Suppressor macrophage (primary cell): ENCODE measurements at places on chromosomes 5 and 9.

GRCh38 chr9:110183208-110184145 lies 24.5 kb downstream of the C9orf152 start:
- DNase-seq: peak; percentile 82

- no peak for DNase-seq
These were observed 525.4 kb upstream of the TLE4 start for GRCh38 chr9:79046401-79046800.

DNA sequence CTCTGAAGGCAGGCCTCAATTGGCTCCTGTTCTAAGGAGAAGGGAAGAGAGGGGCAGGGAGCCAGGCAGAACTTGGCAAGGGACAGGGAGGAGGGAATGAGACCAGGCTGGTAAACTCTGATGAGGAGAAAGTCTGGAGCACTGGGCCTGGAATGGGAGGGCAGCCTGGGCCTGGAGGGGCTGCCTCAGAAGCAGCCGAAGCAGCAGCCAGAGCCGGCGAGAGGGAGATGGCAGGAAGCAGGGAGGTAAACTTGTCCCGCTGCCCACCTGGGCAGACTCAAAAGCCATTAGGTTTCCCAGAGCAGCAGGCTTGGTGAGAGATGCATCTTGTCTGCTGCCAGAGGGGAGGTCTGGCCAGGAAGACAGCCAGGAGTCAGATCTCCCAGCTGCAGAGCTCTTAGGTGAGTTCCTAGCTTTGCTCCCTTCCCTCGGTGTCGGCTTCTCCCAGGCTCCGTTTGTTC lies 37.0 kb upstream of the CRB2 start:
- no peak for DNase-seq

DNA sequence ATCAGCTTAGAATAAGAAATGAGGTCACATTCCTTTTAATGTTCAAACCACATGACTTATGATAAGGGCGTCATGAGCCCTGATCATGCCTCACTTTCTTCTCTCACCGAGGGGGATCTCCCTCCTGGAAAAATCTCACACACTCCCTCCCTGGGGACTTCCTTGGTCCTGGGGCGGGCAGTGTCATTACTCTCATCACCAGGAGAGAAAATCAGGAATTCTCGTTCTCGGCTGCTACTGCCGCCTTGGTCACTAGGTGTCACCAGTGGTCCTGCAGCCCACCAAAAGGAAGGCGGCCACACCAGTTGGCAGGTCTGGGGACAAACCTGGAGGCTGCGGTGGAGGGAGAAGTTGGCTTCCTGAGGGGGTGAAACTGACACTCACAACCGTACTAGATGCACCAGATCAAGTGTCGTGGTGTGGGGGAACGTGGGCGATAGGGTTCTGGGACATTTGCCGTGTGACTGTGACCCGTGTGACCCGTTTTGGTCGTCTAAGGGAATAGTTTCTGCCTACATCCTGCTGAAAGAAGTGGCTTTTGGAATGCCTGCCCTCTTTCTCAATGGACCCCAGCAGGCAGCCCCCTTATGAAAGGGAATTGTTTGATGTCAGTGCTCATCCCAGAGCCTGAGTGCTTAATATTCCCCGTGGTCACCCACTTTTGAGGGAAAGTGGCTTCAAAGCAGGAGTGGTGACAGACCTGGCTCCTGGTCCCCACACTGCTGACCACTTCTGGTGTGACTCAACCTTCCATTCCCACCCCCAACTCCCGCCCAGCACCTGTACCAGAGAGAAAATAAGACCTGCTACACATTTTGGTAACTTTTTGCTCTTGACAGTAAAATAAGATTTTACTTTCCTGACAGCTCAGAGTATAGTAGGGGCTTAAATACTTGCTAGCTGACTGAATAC lies 63.2 kb downstream of the ACER2 start:
- DNase-seq: peak; percentile 80

DNA sequence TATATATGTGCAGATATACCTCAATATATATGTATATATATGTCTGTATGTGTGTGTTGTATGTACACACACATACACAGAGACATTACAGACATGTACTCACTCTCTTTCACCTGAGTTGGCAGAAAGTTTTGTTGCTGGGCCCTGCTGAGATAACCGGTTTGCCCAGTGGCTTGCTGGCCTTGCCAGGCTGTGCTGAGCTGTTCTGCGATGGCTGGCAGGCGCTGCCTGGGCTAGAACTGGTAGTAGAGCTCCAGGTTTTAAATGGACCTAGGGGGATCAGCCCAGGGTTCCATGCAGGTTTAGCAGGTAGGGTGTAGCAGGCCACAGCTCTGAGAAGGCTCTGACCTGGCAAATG lies 394.3 kb downstream of the GADD45G start:
- no peak for DNase-seq

- DNase-seq: no peak
These were observed 106.3 kb upstream of the GPBP1 start for GRCh38 chr5:57067597-57067924.

GRCh38 chr5:81020478-81021167 lies 60.5 kb downstream of the RASGRF2 start:
- no peak for DNase-seq

- DNase-seq: no peak
These were observed 421.5 kb downstream of the KIAA0825 start for GRCh38 chr5:94196953-94197352.

- DNase-seq: no peak
These were observed 88.2 kb downstream of the PRRT1B start for GRCh38 chr9:131633491-131634031.

DNA sequence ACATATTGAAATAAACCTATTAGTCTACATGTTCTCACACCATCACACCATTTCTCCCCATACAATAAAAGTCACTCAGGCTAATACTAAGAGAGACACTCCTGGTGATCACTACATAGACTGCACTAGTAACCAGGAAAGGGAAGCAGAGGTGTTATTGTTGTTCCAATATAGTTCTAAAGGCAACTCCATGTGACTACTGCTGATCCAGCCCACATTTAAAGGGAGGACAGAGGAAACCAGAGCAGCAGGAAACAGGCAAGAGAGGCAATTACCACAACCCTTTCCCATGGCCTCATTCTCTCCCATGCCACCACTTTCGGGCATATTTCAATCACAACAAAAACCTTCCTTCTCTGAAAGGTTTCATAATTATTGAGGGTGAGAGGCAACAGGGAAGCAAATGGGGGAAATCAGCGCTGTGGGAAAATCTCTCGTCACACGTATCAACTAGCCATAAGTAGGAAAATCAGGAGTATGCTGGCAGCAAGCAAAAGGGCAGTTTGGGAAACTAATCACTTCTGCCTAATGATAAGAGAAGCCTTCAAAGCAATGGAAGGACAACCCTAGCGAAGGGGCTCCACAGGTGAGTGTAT lies 1.8 kb downstream of the UBAP2 start:
- peak; percentile 83 for DNase-seq

- no peak for DNase-seq
These were observed 195.0 kb downstream of the ADAMTSL1 start for GRCh38 chr9:18668944-18669343.

- no peak for DNase-seq
These were observed 67.2 kb downstream of the ANKRD31 start for GRCh38 chr5:75169516-75169915.

DNA sequence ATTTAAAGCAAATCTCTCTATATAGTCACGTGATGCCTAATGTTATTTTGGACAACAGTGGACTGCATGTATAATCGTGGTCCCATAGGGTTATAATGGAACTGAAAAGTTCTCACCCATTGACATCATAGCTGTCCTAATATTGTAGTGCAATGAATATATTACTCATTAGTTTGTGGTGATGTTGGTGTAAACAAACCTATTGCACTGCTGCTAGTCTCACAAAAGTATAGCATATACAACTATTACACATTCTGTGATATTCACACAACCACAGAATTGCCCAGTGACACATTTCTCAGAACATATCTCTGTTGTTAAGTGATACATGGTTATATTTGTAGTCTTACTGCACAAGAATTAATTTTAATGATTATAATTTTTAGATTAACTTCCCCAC lies 37.7 kb downstream of the IPO11 start:
- DNase-seq: no peak

GRCh38 chr9:82993856-82994605 lies 68.9 kb downstream of the RASEF start:
- no peak for DNase-seq

- no peak for DNase-seq
These were observed 38.8 kb upstream of the ZNF618 start for GRCh38 chr9:113837334-113837733.

DNA sequence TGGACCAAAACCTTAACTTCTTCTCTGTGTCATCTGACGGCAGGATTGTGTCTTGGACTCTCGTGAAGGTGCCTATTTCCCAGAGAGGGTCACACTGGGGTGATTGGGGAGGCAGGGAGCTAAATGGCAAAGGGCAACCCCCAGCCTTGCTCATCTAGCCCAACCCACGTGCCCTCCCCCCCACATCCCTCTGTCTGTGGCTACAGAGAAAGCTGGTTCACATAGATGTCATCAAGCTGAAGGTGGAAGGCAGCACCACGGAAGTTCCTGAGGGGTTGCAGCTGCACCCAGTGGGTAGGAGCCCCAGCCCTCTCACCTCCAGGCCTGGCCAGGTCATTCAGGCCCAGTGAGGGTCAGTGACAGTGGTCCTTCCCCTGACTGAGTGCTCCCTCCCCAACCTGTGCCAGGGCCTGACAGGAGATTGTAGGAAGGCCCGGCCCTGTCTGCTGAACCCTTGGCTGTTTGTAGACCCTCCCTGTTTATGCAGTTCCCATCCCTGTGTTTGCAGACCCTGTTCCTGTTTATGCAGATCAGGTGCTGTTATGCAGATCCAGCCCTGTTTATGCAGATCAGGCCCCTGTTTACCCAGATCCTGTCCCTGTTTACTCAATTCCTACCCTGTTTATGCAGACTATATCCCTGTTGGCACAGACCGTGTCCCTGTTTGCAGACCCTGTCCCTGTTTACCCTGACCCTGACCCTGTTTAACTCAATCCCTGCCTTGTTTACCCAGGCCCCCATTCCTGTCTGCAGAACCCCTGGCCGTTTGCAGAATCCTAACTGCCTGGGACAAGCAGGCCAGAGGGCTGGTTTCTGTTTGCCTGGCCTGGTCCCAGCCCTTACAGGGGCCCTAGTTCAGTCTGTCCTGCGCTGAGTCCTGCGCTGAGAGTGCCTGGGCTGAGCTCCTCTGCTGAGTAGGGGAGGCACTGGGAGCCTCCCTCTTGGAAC lies 10.4 kb downstream of the ENHO start:
- DNase-seq: no peak

GRCh38 chr5:112628214-112628980 lies 109.3 kb upstream of the APC start:
- DNase-seq: no peak

DNA sequence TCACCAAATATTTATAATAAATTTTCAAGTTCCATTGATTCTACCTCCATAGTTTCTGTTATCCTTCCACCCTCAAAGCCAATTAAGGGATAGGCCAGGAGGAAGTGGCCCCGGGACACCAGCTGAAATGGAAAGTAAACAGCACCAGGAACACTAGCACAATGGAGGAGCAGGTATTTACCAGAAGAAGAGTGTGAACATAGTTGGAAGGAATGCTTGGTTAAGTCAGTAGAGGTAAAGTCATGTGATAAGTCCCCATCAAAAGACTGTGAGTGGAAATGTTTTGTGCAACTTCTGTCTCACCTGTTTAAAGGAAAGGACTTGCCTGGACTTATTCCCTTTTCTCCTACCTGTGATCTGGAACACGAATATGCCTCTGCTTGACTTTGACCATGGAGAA lies 146.7 kb upstream of the RAI14 start:
- no peak for DNase-seq

DNA sequence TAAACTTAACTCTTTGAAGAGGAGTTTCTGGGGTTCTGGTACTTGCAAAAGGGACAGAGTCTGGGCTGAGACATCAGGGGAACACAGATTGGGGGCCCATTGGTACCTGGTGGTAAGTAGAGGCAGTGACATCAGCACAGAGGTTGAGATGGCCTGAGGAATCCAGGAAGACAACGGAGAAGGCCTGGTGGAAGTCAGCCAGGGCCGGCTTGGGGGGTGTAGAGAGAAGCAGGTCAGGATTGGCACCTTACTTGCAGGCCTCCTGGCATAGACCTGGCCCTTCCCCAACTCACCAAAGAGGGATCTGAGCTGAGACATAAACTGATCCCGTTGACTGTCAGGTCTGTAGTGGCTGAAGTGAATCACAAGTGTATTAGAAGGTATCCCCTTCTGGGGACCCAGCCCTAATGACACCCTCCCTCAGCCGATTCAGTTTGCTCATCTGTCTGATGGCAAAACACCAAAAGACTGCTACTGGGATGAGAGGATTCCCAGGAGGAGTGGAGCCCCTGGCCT lies 5.5 kb downstream of the NOL6 start:
- DNase-seq: no peak

GRCh38 chr9:72211047-72211446 lies 61.8 kb downstream of the GDA start:
- DNase-seq: no peak

DNA sequence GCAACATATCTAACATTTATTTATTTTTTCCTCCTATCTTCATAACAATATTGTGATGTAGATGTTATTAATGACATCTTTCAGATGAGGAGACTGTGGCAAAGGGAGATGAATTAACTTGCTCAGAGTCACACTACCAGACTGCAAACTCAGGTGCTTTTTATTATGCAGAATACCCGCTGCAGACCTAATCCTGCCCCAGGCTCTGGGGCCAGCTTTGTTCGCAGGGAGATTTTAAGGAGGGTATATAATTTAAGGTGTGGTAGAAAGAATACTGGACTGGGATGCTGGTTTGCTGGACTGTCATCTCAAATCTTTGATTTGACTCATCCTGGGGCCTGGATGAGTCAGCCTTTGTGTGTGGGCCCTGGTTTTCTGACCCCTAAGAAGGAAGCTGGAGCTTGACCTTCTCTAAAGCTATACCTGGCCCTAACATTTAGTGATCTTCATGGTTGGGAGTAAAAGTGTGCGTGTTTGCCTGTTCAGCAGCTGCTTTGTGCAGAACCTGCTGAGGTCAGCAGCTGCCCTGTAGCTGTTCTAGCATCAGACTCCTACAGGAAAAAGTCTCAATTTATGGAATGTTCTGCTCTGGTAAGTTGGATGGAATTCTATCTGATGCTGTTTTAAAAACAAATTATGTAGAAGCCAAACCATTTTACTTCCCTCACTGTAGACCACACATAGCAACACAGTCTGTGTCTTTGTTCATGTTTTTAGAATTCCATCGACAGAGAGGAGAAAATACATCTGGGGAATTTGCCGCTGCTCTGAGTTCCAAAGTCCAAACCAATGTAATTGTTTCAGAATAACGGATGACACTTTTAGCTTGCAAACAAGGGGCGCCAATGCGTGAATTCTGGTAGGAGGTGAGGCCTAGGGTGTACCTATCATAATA lies 4.5 kb downstream of the SLC36A1 start:
- peak; percentile 62 for DNase-seq

DNA sequence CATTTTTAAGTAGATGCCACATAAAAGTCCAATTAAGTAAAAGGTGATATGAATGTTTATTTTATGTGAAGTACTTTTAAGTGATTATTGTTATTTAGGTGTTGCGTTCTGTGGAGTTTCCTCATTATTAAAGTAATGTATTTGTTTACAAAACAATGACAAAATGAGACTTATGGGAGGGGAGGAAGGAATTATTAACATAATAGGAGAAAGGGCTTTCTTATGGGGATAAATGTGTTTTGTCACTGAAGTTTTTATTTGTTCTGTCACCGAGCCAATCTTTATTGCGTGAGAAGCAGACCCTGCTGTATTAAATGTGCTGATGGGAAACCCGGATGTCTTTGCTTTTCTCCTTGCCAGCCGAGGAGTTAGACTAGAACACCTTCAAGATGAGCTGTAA lies 44.5 kb downstream of the TRIO start:
- DNase-seq: no peak
